ENCODE measurements at places on chromosomes 16 and 17.

DNA sequence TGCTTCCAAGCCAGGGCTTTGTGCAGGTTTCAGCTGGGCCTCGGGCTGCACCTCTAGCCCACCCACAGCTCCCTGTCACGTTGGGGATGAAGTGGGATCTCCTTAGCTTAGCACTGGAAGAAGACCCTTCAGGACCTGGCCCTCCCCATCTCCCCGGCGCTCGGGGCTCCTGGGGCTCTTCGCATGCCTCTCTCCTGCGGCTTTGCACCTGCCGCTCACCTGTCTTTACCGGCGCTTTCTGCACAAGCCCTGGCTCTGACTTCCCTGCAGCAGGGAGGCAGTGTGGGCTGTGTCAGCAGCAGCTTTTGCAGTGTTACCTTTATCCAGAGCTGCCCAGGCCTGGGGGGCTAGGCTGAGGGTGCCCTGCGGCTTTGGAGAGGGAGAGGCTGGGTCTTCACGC lies 52.3 kb downstream of the NT5M start:
- no peak for DNase-seq

DNA sequence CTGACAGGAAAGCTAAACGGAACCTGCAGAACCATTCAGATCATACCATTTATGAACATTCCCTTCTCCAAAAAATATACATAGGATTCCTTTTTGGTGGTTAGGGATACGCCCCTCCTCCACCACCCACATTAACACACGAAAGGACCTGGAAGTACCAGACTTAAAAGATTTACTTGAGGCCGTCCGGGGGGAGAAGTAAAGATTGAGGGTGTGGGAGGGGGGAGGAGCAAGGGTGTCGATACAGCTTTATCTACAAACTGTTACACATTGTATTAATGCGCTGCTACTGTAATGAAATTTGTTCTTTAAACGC lies 537 bp downstream of the PALB2 start:
- peak; percentile 22 for DNase-seq

- DNase-seq = no peak
These were observed 166.0 kb upstream of the ZFHX3 start for GRCh38 chr16:73213732-73214455.

DNA sequence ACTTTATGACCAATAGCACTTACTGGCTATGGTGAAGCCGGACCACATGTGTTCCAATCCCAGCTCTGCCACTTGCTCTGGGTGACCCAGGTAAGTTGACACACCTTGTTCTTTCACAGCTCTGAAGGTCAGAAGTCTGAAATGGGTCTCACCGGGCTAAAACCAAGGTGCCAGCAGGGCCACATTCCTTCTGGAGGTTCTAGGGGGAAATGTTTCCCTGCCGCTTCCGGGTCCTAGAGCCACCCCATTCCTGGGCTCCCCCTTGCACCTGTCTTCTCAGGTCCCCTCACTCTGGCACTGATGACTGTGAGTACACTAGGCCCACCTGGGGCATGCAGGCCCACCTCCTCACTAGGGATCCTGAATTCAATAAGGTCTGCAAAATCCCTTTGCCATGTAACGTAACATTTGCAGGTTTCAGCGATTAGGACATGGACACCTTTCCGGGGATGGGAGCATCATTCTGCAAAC lies 11.4 kb downstream of the USP7 start:
- no peak for DNase-seq

DNA sequence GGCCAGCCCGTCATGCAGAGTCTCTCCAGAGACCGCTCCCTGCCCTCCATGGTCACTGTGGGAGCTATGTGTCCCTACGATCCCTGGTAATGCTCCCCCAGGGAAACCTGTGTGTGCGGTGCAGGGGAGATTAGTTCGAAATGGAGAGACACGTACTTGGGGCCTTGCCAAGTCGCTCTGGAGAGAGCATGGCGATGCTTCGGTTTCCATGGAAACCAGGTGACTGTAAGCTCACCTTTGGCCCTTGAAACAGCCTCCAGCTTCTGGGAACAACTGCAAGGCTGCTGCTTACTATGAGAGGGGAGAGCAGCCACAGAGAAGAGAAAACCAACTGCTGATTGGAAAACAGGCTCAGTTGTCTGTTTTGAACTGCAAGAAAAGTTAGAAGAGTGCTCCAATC lies 879.7 kb upstream of the EEF2KMT start:
- DNase-seq = no peak

- no peak for DNase-seq
These were observed 12.8 kb upstream of the PCTP start for GRCh38 chr17:55737976-55738501.

DNA sequence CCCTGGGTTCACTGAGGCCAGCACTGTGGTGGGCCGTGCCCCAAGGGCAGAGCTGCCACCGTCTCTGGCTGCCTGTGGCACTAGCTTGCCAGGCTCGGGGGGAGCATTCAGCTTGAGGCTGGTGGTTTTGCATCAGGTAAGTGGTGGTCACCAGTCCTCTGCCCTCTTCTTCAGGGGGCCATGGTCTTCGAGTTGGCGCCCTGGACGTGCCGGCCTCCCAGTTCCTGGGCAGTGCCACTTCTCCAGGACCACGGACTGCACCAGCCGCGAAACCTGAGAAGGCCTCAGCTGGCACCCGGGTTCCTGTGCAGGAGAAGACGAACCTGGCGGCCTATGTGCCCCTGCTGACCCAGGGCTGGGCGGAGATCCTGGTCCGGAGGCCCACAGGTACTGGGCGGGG lies 32.2 kb downstream of the TSC2 start:
- DNase-seq = no peak

- no peak for DNase-seq
These were observed 24.2 kb upstream of the PLCG2 start for GRCh38 chr16:81754858-81755257.

DNA sequence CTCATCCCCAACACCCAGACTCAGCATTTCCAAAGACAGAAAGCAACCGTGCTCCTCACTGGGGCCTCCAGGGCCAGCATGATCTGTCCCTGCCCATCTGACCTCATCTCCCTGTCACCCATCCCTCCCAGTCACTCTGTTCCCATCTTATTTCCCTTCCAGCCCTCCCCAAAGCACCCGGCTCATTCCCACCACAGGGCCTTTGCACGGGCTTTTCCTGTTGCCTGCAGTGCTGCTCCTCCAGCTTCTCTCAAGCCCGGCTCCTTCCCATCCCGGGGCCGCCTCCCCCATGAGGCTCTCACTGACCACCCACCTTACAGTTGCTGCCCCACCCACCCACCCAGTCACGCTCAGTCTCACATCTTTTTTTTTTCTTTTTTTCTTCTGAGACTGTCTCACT lies 54.8 kb downstream of the RMI2 start:
- DNase-seq = no peak

GRCh38 chr16:85213926-85214675 lies 101.8 kb upstream of the CIBAR2 start:
- DNase-seq = no peak

GRCh38 chr16:52488837-52489289 lies 58.1 kb downstream of the TOX3 start:
- no peak for DNase-seq

- DNase-seq = no peak
These were observed 23.3 kb downstream of the CPNE2 start for GRCh38 chr16:57115514-57116182.

DNA sequence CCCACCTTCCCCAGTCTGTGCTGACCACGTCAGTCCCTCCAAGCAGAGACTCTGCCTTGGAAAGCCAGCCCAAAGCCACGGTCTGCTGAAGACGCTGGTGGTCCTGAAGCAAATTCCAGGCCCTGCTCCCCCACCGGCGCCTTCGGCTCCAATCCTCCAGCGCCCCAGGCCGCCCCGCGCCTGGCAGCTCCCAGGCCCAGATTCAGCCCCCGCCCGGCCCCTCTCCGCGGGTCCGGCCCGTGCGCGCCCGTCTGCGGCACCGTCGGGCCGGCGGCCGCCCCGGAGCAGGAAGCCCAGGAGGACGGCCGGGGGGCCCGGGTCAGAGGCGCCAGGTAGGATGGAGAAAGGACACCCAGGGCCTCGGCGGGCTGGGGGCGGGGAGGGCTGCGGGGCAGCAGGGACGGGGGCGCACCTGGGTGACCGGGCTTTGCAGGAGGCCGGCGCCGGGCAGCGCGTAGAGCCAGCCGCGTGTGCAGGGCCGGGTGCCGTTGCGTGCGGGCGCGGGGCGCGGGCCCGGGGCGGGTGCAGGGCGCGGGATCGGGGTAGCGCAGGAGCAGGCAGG lies 594 bp upstream of the SLC22A31 start:
- DNase-seq = no peak

- no peak for DNase-seq
These were observed 15.0 kb downstream of the NTN1 start for GRCh38 chr17:9036336-9036735.

DNA sequence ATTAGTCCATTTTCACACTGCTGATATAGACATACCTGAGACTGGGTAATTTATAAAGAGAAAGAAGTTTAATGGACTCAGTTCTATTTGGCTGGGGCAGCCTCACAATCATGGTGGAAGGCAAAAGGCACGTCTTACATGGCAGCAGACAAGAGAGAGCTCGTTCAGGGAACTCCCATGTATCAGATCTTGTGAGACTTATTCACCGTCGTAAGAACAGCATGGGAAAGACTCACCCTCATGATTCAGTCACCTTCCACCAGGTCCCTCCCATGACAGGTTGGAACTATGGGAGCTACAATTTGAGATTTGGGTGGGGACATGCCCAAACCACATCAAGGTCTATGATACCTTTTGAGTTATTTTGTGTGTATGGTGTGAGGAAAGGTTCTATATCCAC lies 66.9 kb downstream of the METRNL start:
- peak; percentile 19 for DNase-seq

GRCh38 chr16:23859713-23860269 lies 24.0 kb downstream of the PRKCB start:
- DNase-seq = no peak

- DNase-seq = no peak
These were observed 4.6 kb downstream of the PRSS21 start for GRCh38 chr16:2821487-2822157.

- DNase-seq = no peak
These were observed 9.9 kb upstream of the LCAT start for GRCh38 chr16:67953641-67954375.

GRCh38 chr17:10836966-10837590 lies 809 bp downstream of the PIRT start:
- no peak for DNase-seq

DNA sequence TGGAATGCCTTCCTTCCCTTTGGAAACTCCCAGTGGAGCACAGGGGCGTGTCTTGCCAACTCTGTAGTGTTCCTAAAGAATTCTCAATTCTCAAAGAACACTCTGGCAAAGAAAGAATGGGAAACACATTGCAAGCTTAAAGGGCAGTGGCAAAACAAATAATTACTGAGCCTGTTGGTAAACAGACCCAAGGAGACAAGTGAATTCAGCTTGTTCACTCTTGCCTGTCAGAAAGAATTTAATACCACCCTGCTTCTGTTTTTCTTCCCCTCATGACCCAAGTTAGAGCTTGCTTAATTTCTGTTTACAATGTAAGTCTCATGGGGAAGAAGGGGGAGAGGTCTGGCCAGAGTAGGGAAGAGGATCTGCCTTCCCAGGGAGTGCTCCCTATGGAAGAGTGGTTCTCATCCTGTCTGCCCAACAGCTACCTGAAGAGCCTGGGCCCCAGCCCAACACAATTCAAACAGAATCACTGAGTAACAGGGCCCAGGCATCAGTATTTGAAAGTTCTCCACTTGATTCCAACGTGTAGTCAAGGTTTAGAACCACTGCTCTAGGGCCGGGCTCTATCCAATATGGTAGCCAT lies 386.0 kb downstream of the SLC39A11 start:
- peak; percentile 88 for DNase-seq

- no peak for DNase-seq
These were observed 987 bp upstream of the SLC4A1 start for GRCh38 chr17:44268709-44269534.

DNA sequence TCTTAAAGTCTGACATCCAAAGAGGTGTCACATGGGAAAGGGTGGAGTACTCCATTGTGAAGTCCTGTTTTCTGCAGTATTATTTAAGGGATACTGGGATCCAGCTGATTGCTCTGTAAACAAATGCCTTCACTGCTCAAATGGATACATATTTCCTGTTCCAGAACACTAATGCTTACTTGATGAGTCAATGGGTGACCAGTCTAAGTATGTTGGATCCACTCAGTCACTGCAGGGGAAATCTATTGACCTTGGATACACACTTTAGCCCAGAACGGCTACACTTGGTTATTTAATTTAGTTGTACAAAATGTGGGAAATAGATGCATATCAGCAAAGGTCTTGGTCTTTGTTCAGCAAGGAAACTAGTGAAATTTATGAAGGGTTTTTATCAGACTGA lies 261.4 kb downstream of the MAP2K4 start:
- peak; percentile 36 for DNase-seq

DNA sequence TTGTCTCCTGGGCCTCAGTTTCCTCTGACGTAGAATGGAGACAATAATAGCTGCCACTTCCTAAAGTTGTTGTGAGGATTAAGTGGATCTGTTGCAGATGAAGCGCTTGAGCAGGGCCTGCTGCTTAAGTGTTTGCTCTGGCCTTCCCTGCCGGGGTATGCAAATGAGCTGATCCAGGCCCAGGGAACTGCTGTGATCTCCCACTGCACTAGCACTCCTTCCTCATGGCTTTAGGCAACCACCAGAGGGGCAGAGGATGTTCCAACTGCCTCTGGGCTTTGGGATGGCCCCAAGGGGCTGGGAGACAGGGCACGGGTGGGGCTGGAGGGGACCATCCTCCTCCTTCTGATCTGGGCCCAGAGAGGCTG lies 6.2 kb downstream of the SBK1 start:
- DNase-seq = no peak

DNA sequence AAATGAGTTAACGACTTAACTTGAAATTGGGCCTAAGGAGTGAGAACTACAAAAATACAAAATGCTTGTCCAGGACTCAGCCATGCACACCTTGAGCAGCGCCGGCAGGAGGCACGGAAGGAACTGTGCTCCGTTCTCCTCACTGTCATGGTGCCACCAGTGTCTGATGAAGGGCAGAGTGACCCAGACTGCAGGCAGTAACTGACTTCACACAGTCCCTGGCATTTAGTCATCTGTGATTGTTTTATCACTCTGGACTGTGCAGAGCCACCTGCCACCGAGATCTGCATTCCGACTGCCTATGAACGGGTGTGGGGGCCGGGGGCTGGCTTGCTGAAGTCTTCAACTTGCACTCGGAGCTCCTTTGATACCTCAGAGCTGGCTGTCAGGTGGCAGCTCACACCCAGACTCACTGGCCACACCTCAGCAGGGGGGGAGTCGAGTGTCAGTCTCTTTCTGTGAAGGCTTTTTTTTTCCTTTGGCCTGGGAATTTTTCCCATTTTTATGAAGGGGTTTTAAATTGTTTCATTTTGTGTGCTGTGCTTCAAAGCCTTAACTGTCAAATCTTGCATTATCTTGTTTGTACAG lies 20.2 kb upstream of the ENDOV start:
- no peak for DNase-seq
